ENCODE measurements at places on chromosomes 4 and X. TPM values are rescaled to one million over a fixed set of nuclear protein-coding genes. Genes with fewer than 3 reads are reported as not detected.

Gene KLHL15
- 8.7 TPM for total RNA-seq

Gene PHEX
- total RNA-seq, result 0.85 TPM

Gene FAAH2
- 4.6 TPM for total RNA-seq

Gene TMPRSS11A
- not detected for total RNA-seq

Gene ZCCHC18
- 17.5 TPM for total RNA-seq

Data from dorsolateral prefrontal cortex (tissue), 122 donors.